Coronary artery (tissue), 2 donors: ENCODE measurements at places on chromosomes 16 and 17.

DNA sequence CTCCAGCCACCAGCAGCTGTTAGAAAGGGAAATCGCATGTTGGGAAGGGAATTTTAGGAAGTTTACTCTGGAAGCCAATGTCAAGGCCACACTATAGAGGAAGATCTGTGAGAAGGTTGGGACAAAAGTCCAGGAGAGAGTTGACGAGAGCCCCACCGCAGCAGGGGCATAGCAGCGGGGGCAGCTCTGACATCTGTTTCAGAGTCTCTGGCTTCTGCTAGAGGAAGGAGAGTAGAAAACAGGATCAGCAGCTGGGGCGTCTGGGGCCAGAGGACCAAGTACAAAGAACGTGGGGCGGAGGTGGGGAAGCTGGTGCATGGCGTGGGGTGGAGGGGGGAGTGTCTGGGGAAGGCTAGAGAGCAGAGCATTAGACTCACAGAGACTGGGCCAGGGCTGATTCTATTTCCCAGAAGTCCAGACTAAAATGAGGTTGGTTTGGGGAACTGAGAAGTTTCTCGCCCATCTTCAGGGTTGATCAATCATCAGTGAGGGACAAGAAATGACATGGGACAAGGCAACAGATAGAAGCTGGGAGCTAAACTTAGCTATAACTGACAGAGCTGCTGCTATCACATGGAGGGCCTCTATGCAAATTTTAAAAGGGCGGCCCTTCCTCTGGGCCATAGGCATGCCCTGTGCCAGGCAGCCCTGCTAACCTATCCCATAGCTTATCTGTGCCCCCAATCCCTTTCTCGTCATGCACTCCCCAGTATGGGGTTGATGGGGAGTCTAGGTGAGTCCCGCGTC, 1.2 kb downstream of the RABEP2 start:
- no peak for DNase-seq

DNA sequence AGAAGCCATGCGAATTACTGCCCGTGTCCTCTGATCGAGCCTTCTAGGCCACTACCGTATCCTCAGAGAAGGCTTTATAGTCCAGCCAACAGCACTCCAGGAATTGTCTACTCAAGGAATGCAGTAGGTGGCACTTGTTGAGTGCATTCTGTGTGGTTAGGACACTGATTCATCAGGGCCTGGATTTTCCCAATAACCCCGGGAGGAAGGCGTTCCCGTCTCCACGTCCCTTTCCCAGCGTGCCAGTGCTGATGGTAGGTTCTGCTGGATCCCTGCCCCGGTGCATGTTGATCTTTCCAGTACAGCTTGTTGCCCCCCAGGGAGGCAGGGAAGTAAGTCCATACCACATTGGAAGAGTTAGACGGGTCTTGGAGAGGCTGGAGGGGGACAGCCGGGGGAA, 122.2 kb downstream of the RPTOR start:
- no peak for DNase-seq

- DNase-seq: no peak
These were observed 2.0 kb upstream of the ABCC12 start for GRCh38 chr16:48157794-48158193.

DNA sequence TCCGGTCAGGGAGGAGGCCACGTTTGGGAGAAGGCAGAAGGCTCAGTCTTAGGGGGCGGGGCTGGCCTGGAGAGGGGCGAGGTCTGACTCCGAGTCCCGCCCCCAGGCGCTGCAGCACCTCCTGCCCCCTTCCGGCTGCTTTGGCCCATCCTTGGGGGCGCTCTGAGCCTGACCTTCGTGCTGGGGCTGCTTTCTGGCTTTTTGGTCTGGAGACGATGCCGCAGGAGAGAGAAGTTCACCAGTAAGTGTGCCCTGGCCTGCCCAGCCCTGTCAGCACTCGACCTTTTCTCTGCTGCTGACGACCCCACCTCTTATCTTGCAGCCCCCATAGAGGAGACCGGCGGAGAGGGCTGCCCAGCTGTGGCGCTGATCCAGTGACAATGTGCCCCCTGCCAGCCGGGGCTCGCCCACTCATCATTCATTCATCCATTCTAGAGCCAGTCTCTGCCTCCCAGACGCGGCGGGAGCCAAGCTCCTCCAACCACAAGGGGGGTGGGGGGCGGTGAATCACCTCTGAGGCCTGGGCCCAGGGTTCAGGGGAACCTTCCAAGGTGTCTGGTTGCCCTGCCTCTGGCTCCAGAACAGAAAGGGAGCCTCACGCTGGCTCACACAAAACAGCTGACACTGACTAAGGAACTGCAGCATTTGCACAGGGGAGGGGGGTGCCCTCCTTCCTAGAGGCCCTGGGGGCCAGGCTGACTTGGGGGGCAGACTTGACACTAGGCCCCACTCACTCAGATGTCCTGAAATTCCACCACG, 1.5 kb downstream of the TNFRSF12A start:
- DNase-seq: peak; percentile 85

GRCh38 chr17:6636105-6636504, 4.4 kb downstream of the KIAA0753 start:
- no peak for DNase-seq

DNA sequence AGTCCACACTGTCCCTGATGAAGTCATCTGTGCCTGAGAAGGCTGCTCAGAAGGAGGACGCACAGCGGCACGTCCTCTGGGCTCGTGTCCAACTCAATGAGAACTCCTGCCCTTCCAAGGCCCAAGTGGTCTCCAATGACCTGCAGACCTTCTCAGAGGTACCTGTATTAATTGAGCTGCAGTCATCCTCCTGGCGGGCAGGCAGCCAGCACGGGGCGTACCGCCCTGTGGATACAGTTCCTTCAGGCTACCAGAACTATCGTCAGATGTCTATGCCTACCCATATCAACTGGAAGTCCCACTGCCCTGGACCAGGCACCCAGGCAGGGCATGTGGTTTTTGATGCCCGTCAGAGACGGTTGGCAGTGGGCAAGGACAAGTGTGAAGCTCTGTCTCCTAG, 2.9 kb upstream of the TMEM102 start:
- no peak for DNase-seq

DNA sequence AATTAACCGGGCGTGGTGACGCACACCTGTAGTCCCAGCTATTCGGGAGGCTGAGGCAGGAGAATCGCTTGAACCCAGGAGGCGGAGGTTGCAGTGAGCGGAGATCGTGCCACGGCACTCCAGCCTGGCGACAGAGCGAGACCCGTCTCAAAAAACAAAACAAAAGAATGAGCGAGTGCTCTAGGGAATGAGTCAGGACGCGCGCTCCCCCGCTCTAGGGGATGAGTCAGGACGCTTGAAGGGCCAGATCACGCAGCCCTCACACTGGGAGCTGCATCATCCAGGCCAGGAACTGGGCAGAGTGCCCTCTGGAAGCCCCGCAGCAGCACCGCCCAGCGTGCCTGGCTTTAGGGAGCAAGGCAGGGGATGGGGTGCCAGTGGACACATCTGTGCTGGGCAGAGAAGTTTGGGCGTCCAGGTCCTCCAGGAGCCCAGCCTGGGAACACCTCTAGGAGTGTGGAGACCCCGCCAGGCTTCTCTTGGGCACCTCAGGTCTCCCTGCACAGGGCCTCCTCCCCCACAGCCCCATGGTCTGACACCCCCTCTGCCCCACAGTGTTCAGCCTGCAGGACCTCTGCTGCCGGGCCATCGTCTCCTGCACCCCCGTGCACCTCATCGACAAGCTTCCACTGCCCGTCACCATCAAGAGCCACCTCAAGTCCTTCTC, 3.9 kb upstream of the WFIKKN1 start:
- DNase-seq: no peak

GRCh38 chr17:78128551-78129350, at the start of gene TMC6:
TSS of gene TMC6 (minus strand) at chr17:78128755. CDS start at chr17:78126832, 1,923 bp downstream.
- DNase-seq: no peak
